ENCODE measurements at places on chromosomes 3 and 15.

DNA sequence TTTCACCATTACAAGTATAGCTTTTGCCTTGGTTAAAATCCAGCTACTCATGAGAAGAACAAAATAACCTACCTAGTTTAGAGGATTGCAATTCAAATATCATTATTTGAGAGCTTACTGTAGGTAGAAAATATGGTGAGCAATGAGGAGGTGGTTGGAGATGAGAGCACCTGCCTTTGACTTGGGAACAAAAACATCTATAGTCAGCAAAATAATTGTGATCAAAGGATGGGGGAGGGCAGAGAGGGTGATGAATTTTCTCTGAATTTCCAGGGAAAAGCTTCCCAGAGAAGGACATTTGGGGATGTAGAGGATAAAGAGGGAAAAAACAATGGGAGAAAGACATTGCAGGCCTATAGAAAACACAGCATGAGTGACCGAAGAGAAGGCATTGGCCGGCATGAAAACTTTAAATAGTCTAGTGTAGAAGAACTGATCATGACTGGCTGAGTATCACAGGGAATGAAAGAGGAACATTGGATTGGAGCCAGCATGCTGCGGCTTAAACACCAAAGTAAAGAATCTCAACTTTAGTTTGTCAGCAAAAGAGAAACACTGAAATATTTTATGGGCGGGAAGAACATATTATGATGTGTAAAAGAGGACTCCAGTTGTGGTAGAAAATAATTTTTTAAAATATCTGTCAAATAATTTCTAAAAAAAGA is 581.3 kb downstream of the UNC13C start:
- no peak for DNase-seq

DNA sequence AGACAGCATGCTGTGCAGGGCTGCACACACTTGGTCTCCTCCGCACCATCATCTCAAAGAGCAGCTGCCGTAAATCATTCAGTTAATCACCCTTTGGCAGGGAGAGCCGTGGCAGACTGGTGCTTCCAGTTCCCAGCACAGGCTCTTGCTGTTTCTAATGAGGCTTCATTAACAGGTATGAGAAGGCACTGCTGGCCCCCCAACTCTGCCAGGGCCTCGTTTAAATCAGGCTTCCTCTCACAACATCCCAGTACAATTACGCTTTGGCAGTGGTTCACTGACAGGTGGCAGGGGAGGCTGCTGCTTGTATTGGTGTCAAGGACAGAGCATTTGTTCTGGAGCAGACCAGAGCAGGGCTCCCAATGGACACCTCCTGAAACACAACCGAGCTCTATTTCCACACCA is 77.1 kb downstream of the BFSP2 start:
- peak; percentile 92 for DNase-seq

DNA sequence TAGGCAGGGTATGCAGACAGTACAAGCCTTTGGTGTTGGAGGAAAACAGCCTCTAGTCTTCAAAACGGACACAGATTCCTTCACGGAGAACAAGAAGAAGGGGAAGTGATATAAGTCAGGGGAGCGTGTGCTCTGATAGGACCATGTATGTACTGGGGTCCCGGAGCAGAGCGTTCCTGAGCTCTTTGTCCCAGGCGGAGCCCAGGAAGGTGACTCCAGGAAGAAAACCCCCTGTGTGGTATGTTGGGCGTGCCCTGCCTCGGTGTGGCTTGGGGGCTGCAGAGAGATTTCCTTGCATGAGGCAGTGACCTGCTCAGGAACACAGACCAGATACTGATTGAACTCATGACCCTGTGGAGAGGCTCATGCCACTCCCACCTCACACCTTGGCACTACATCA is 21.7 kb downstream of the MELTF start:
- no peak for DNase-seq

GRCh38 chr3:77065750-77066149 is 25.9 kb downstream of the ROBO2 start:
- no peak for DNase-seq

DNA sequence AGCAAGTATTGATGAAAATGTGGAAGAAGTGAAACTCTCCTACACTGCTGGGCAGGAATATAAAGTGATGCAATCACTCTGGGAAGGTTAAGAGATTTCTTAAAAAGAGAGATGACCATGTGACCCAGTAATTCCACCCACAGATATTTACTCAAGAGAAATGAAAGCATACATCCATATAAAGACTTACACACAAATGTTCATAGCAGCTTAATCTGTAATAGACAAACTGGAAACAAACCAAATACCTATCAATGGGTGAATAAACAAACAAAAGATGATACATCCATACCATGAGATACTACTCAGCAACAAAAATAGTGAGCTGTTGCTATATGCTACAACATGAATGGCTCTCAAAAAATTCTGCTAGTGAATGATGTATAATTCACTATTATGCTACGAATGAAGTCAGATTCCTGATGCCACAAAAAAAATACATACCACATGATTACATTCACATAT is 463.3 kb downstream of the MAGI1 start:
- DNase-seq, result no peak

GRCh38 chr3:127172781-127173515 is 20.0 kb upstream of the PRR23E start:
- peak; percentile 91 for DNase-seq

DNA sequence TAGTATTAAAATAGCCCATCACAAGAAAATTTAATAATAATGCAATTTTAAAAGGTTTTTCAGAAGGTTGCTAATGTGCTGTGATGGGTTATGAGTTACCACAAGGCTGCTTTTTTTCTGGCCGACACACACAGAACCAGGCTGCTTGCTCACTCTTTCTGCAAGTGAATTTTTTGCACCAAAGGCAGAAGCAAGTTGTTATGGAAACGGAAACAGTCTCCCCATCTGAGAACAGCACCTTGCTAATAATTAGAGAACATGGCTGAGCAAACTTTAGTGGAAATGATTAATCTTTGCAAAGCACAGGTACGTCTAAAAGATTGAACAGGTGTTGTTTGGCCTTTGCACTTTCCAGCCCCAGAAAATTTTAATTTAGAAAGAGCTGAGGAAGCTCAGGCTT is 51.0 kb downstream of the CACNA2D3 start:
- no peak for DNase-seq

GRCh38 chr3:127209155-127209839 is 16.4 kb downstream of the PRR23E start:
- DNase-seq, result no peak

DNA sequence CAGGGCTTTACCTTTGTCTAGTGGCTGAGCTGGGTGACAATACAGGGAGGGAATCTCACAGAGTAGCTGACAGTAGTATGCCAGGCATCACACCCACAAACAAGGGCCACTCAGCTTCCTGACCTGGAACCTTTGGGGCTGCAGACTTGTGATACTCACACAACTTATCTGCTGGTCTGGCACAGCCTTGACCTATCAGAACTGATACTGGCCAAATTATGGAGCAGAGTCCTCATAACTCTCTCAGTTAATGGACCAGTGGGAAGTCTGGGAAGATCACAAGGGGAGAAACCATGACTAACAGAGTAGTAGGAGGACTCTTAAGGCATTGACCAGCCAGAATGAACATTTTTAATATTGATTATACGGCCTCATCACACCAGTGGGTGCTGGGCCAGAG is 19.4 kb downstream of the MRPL46 start:
- no peak for DNase-seq

GRCh38 chr3:77142578-77142977 is 102.7 kb downstream of the ROBO2 start:
- DNase-seq, result no peak

- no peak for DNase-seq
Measured at GRCh38 chr3:101851850-101852714, 2.8 kb downstream of the NFKBIZ start.

GRCh38 chr3:156646958-156647357 is 27.4 kb upstream of the TIPARP start:
- DNase-seq, result no peak

- peak; percentile 10 for DNase-seq
Measured at GRCh38 chr3:149936812-149937230, 33.9 kb downstream of the PFN2 start.

DNA sequence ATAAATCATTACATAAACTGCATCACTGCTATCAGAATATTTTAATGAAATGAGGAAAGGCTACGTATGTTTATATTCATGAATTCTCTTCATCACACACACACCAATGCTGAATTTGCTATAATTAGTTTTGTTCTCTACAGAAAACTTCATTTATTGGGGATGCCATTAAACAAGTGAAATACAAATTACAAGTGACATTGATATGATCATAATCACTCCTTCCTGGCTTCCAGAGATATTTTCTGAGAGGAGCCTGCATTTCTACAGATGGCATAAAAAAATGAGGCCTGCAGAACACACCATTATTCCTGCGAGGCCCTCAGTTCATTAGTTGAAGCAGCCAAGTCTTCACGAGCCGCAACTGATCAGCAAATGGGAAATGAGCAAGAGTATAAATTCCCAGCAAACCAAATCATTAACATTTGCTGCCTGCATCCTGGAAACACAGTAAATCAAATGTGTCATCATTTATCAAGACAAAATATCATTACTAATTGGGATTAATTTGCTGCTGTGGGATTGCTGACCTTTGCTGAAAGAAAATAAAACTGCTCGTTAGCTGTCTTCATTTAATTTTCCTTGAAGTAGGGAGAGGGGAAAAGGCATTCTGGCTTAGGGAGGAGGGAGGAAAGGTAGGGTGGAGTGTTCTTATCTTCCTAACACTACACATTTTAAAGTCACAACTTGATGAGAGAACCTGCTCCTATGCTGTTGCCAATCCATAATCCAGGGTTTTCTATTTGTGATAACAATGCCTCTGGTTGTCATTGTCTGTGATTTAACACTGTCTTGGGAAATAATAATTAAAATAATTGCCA is 921.9 kb downstream of the SQOR start:
- no peak for DNase-seq

DNA sequence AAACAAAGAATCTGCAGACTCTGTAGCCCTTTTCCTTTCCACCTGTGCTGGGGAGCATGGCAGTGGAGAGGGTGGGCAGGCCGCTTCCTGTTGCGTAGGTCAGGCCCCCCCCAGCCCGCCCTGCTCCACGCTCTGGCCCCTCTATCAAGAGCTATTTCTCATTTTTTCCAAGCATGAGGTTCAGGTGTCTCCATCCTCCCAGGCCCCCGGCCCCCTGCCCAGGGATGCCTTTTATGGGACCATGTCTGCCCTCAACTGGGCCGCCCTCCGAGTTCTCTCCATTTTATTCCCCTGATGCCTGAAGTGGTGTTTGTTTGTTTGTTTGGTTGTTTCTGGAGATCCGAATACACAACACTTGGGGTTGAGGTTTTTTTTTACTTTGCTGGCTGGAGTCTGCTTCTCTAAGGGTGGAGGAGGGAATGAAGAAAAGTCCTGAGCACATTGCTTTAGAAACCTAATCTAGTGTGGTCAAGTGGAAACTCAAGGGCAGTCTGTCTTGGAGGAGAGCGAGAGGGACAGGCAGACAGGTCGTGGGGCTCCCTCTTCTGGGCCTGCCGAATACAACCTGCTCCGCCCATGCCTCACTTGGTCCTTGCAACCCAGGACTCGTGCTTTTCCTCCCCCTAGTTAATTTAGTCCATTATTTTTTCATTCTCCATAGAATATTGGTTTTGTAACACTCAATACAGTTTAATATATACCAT is 176.5 kb upstream of the LYSMD4 start:
- DNase-seq, result no peak

DNA sequence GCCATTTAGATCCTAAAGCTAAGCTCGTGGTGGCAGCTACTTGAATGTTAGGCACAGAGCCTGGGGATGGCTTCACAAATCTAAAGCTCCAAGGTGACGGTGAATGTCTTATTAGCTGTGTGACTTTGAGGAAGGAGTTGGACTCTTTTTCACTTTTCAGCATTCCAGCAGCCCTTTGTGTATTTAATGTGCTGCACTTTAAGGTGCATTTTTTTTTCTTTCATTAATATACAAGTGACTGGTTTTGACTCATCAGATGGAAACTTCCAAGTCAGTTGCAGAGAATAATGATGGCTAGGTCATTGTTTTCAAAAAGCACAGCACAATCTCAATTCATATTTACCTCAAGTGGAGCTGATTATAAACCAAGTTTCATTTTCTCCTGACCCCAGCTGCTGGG is 55.8 kb downstream of the TMED3 start:
- no peak for DNase-seq

DNA sequence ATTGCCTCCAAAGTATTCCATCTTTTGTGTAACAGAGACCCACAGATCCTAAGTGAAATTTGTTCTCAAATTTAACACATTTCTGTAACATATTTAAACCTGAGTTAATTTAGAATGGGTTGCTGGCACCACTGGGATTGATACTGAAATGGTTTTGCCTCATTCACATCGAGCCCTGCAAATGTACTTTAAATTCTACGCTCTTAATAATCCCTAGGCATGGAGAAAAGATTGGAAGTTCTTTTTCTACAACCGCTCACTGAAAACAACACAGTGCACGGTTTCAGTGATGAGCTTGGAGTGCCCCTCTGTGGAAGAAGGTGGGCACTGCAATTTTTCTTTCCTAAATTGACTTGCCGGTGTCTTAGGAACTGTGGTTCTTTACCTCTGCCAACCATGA is 109.9 kb upstream of the ATP11B start:
- DNase-seq, result peak; percentile 71

DNA sequence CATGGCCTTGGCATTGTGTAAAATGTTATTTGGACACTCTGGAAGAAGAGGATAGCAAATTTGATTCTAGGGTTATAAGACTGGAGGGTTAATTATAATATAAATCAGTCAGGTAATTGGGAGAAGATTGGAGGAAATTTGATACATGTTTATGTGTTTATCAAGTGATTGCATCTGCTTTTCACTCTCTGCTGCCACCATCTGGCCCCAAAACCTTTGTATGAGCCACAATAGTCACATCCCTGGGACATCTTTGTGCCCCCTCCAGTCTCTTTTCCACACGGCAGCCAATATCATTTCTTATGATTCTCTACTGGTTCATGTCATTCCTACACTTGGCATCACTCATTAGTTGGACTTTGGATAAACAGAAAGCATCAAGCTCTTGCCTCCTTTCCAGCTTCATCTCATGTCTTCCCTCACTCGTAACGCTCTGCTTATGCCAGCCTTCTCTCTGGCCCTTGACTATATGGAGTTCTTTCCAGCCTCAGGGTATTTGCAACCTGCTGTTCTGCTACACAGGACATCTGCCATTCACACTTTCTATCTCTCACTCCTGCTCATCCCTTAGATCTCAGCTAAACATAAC is 602.3 kb upstream of the SUCLG2 start:
- no peak for DNase-seq

GRCh38 chr15:74458473-74458872 is 2.5 kb downstream of the UBL7 start:
- no peak for DNase-seq

DNA sequence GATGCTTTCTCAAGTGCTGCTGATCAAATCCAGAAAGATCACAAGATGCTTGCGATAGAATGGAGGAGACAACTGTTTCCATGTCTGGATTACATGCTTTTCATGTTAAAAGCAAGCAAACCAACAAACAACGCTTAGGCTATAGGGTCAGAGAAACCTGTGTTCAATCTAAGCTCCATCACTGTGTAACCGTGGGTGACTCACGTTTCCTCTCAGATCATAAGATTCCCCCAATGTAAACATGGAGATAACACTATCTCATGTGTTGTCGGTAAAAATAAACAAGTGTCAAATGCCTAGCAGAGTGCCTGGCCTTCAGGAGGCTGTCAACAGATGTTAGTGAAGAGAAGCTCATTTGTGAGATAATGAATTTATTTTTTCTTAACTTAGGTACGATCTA is 907.8 kb downstream of the NTRK3 start:
- DNase-seq, result no peak

GRCh38 chr15:67089217-67090193 is 24.1 kb downstream of the SMAD3 start:
- DNase-seq, result no peak

All from DMS153 (cell line).